Activated naive CD4-positive, alpha-beta T cell (primary cell): ENCODE measurements at places on chromosomes 2 and 18.

GRCh38 chr2:60485055-60485454, 68.4 kb downstream of the BCL11A start:
- no peak for DNase-seq

GRCh38 chr2:219688560-219689445, 61.4 kb downstream of the SLC4A3 start:
- no peak for DNase-seq

- DNase-seq = no peak
Observed at GRCh38 chr2:211724933-211725332, 813.7 kb downstream of the ERBB4 start.

DNA sequence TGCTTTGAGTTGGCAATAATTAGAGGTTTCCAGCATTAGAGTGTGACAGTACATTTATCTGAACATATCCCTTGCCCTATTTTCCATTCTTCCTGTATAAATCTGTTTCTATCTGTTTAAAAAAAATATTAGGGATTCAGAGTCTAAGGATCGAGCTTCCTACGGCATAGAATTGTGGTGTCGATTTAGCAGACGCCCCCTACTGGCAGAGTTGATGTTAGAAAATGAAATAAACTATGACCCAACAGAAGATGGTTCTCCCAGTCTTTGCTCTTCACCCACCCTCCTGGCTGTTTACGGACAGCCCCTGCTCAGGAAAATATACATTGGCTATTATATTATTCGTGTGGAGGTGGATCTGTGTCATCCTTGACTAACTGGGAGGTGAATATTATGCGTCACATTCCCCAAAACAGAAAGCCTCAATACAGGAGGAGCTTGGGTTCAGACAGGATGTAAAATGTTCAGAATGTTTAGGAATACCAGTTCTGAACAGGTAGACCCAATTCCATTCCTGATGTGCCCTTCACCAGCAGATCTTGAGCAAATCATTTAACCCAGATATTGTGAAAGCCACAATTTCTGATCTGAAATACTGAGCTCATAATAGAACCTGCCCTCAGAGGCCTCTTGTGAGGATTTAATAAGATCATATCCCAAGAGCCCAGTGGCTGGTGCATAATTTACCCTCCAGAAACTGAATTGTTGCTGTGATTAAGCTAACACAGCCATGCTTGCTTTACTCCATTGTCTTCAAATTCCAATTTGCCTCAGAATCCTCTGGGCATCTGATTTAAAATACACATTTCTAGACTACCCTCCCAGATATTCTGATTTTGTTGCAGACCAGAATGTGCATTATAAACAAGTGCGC, 10.8 kb upstream of the ERMN start:
- no peak for DNase-seq

- DNase-seq = no peak
Observed at GRCh38 chr2:229371086-229371485, 100.0 kb upstream of the PID1 start.

- DNase-seq = no peak
Observed at GRCh38 chr2:83015035-83015715, 1443.9 kb downstream of the SUCLG1 start.

DNA sequence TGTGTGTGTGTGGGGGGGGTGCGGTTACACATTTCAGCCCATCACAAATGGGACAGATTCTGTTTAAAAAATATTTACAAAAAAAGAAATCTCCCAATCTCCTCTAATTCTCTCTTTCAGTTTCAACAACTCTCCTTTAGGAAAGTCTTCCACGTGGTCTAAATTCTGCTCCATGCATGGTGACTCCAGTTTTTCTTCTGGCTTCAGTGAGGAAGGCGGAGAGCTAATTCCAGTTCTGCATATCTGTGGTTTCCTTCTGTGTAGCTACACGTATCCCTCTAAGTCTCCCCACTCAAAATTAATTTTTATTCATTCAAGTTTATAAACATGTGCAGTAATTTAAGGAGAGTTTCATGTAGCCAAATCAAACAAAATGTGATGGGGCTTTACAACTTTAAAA, 111.6 kb downstream of the SLC4A3 start:
- DNase-seq = no peak

- DNase-seq = no peak
Observed at GRCh38 chr2:188369365-188369764, 77.7 kb downstream of the GULP1 start.

DNA sequence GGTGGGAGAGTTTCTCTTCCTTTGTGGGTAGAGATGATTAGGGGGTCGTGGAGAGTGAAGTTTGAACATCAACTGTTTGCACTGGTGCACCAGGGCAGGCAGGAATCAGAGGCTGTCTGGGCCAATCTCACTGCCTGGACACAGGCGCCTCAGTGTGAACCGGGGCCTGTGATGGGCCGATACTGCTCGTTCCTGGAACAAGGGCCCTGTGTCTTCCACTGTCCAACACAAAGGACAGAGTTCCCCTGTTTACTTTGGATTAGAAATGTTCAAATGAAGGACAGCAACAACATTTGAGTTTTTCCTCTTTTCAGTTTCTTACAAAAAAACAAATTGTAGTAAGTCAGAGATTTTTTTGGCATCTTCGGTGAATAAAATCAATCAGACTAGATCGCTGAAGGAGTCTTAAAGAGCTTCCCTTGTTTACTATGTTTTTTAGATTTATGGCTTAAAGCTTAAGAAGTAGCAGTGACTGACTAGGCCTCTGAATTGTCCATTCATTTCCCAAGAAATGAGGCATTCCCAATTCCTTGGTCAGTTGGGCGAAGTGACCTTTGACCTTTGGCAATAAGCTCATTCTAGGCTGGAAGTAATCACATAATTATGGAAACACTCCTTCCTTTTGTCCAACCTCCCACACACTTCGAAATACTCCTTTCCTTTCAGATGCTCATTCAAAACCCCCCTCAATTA, 11.6 kb upstream of the TGFA start:
- no peak for DNase-seq

DNA sequence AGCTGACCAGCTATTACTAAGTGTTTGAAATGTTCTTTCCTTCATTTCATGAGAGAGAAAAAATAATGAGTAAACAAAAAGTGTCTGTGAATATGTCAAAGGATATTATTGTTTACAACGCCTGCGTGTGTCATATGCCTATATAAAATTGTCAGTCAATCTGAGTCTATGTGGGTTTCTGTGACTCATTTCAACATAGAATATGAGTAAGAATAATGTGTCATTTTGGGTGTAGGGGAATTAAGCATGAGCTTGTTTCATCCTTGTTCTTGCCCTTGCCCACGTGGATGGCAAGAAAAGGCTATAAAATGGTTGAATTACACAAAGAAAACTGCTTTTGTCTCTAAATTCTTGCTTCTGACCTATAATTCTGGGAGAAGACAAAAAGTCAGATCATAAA, 466.0 kb downstream of the PTH2R start:
- DNase-seq = no peak

DNA sequence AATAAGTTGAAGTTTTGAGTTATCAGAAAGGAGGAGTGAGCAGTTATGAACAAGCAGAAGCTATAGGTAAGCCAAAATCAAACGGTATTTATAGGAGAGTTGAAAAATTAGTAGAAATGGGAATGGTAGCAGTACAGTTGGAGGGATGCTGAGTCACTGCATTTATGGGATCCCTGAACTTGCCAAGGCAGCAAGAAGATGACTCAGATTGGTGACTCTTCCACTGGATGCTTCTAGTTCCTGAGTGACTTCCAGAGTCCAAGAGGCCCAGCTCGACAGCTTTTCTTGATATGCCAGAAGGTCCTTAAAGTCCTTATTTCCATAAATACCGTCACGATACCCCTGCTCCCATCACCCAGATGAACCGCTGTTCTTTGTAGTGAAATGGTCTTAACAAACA, 31.1 kb upstream of the ACTR3 start:
- DNase-seq = no peak

- DNase-seq = no peak
Observed at GRCh38 chr18:6239716-6240115, 175.0 kb downstream of the L3MBTL4 start.

- no peak for DNase-seq
Observed at GRCh38 chr18:69196336-69196735, 204.4 kb upstream of the DOK6 start.

GRCh38 chr2:177253704-177254103, 10.8 kb downstream of the NFE2L2 start:
- DNase-seq = no peak

- no peak for DNase-seq
Observed at GRCh38 chr2:149731079-149731478, 143.5 kb upstream of the MMADHC start.

GRCh38 chr2:195633974-195634373, 23.1 kb upstream of the SLC39A10 start:
- DNase-seq = no peak

- DNase-seq = no peak
Observed at GRCh38 chr18:31624892-31625640, 33.4 kb downstream of the TTR start.

DNA sequence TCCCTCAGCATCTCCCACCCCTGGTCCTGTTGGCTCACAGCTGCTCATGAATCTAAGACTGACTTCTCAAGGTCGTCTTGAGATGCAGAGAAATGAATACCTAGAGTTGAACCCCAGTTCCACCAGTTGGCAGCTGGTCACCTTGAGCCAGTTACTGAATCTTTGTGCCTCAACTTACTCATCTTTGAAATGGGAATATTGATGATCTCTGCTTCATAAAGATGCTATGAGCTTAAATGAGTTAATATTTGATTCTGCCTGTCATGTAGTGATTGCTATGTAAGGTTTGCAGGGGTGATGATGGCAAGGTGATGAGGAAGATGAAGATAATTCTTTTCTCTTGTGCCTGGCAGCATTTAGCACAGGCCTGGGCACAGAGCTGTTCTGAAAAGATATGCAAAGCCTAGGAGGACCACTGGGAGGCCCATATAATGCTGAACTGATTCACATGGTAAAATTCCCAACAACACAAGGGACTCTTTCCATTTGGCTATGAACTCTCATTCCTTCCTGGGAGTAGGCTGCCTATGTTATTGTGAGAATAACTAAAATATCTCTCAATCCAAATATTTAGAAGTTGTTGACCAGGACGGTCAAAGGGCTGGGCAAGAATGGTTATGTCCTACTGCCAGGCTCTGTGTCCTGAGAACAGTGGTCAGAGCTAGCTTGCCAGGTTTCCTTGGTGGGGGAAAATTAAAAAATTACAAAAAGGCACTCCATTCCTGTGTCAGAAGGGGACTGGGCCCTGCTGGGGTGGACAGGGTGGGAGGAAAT, 70.9 kb downstream of the APOB start:
- DNase-seq = no peak

DNA sequence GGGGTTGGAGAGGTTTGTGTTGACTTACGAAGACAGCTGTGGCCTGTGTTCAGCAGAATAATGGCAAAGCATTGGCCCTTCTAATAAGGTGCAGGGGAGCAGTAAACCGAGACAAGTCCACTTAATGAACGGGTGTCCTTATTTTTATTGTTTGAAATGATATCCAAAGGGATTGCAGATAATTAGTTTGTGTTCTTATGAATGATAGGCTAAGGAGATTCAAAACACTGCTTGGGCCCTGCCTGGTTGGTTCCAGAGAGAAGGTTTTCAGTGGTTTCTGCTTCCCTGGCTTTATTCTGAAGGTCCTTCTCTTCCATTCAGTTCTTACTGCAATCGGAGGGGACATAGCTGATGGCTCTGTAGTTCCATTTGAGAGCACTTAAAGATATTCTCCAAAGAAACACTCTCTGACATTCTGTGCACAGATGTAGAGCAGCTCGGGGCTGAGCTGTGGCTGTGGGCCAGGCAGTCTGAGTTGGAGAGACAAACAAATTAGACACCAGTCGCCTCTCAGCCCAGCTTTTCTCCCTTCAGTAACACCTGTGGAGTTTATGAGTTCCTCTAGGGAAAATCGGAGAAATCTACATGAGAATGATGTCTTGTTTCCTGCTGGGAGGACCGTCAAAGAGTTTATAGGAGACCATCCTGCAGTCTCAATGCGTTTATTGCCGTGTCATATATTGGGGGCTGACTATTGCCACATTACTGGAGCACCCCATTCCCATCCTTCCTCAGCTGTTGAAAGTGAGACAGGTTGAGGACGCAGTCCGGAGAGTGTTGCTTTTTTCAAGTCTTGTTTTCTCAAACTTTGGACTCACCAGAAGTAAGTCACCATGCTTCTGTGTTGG, 6.5 kb downstream of the GREB1 start:
- no peak for DNase-seq

GRCh38 chr2:191666732-191667131, 11.2 kb upstream of the NABP1 start:
- DNase-seq = no peak

DNA sequence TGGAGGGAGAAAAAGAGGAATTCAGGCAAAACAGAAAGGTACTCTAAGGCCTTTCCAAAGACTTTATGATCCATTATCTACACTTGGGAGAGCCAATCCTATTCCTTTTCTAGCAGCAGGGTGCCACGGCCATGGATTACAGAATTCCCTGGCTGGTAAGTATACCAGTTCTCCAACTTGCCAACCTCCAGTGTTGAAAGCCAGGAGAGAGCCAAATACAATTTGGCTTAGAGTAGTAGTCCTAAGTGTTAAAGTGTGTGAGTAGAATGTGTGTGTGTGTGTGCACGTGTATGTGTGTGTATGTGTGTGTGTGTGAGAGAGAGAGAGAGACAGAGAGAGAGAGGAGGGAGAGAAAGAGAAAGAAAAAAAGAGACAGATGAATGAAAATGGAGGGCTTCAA, 43.3 kb downstream of the WDPCP start:
- DNase-seq = no peak

DNA sequence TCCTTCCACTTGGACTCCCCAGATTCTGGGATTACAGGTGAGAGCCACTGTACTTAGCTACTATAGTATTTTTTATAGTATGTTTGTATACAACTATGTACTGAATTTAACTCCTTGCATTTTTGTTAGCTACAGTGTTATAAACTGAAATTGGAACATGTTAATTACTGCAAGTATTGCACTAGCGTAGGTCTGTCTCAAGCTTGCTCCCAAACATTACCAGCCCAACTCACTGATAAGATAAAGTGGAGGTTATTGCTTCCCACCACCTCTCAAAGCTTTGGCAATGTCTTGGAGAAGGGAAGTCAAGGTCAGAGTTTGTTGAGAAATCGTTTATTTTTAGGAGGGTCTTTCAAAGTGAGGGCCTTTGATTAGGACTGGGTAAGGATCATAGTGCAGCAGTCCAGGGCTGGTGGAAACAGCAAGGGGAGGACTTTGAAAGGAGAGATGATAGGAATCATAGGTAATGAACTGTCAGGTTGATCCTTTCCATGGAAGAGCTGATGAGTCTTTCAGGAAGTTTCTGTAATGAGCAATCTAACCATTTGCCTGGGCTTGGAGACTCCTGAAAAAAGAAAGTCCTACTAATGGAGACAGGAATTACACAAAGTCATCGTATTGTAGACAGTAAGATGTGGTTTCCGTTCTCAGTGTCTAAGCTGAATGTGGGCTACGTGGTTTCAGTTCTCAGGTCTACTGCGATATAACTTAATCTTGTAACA, 257.1 kb downstream of the MYO3B start:
- DNase-seq = no peak

GRCh38 chr2:127776122-127776780, 34.7 kb downstream of the WDR33 start:
- no peak for DNase-seq
